Activated naive CD8-positive, alpha-beta T cell treated with anti-CD3 and anti-CD28 coated beads, Interleukin-2, amount 10 ng/mL, durations not matched to agents 7 days and 5 days (primary cell): ENCODE measurements at places on chromosomes 3 and 15. TPM values are rescaled to one million over a fixed set of nuclear protein-coding genes. Genes with fewer than 3 reads are reported as not detected.

DNA sequence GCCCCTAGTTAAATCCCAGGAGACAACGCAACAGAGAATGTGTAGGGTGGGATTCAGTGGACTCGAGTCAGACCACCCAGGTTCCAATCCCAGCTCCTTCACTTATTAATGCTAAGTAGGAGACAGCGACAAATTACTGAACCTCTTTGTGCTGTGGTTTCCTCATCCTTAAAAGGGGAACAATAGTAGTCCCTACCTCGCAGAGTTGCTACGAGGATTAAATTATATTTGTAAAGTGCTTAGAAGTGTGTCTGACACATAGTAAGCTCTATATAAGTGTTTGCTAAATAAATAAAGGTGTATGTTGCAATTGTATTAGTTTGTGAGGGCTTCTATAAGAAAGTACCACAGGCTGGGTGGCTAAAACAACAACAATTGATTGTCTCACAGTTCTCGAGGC lies 58.0 kb upstream of the PPARG start:
- H3K27me3 ChIP-seq: peaks cover 15% of the 10 kb centered on the region
- H3K4me3 ChIP-seq: no peak overlapping the region
- DNase-seq: no peak
- no peak overlapping the region for H3K27ac ChIP-seq
- peaks cover 1% of the 10 kb centered on the region for H3K36me3 ChIP-seq

DNA sequence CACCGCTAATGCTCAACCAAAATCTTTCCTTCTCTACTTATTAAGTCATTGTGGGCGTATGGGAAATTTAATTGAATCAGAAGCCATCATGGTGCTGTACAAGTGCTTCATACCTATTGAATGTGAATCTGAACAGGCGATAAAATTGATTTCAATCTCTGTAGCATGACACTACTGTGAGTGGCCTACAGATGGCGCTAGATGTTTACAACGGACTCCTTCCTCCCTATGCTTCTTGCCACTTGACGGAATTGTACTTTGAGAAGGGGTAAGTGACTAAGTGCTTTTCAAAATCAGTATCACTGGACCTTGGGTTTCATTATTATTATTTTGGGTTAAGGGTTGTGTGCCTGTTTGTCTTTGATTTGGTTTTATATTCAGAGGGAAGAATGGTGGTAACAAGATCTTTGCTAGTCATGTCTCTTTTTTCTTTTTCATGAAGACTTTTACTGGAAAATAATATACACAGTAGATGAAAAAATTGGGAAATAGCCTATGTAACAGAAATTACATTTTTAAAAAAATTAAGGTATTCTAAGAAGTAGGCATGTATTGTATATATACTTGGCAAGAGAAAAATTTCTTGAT lies 35.4 kb downstream of the ACP3 start:
- peak; percentile 31 for DNase-seq
- H3K4me1 ChIP-seq: peaks cover 1% of the 10 kb centered on the region
- no peaks in the 10 kb centered on the region for H3K36me3 ChIP-seq
- H3K27me3 ChIP-seq: peaks cover 4% of the 10 kb centered on the region

DNA sequence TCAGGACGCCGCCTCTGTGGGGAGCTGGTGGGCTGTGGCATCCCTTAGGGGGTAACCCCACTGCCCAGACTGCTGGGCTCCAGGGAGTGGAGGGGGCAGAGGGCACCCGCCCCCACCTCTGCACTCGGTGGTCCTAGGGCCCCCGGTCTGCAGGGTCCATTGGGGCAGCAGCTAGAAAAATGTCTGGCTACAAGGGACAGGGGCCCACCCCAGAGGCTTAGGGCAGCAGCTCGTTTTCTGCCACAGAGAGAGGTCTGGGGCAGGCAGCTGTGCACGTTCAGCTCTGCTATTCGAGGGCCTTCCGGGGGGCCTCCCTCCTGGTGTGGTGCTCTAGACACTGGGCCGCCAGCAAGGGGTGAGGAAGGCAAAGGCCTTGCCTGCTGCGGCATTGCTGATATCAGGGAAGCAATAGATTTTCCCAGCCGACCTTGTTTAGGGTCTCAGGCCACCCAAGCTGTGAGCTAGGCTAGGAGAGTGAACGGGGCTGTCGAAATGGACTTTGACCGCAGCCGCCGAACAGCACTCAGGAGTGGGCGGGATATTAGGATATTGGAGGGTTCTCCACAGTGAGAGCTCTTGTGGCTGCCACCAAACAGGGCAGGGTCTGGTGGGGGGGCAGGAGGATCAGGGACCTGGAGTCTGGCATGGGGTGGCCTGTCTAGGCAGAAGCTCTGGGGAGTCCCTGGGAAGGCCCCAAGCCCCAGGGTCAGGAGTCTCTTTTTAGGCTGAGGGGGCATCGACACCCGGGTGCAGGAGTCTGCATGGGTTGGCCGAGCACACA lies 61.4 kb upstream of the KLF13 start:
- H3K4me3 ChIP-seq: peak overlapping the region; percentile 84
- peaks cover 74% of the 10 kb centered on the region for H3K4me1 ChIP-seq

GRCh38 chr3:178022599-178022998 lies 513.6 kb upstream of the KCNMB2 start:
- no peaks in the 10 kb centered on the region for H3K4me1 ChIP-seq
- no peaks in the 10 kb centered on the region for H3K36me3 ChIP-seq
- no peaks in the 10 kb centered on the region for H3K27me3 ChIP-seq
- no peak for DNase-seq

- DNase-seq: no peak
- peaks cover 35% of the 10 kb centered on the region for H3K27me3 ChIP-seq
- no peak overlapping the region for H3K4me3 ChIP-seq
- H3K36me3 ChIP-seq: no peaks in the 10 kb centered on the region
These were observed 2.7 kb downstream of the KY start for GRCh38 chr3:134647902-134648760.

GRCh38 chr3:87145553-87145952 lies 81.6 kb upstream of the CHMP2B start:
- no peak for DNase-seq
- H3K4me3 ChIP-seq: no peak overlapping the region

DNA sequence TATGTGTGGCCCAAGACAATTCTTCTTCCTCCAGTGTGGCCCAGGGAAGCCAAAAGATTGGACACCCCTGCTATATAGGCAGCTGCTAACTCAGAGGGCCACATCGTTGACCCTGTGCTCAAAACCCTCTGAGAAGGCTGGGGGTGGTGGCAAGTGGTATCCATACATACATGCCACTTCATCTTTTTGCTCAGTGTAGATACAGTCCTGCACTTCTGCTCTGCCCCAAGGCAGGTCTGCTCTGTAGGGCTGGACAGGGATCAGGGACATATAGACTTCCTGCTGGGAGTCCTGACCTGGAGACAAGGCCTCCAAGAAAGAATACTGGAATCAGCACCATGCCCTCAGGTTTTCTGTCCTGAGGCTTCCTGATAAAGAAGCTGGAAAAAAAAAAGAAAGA lies 4.5 kb upstream of the HCN4 start:
- DNase-seq: no peak
- no peaks in the 10 kb centered on the region for H3K36me3 ChIP-seq
- H3K27me3 ChIP-seq: peaks cover 32% of the 10 kb centered on the region
- H3K4me1 ChIP-seq: peaks cover 4% of the 10 kb centered on the region

DNA sequence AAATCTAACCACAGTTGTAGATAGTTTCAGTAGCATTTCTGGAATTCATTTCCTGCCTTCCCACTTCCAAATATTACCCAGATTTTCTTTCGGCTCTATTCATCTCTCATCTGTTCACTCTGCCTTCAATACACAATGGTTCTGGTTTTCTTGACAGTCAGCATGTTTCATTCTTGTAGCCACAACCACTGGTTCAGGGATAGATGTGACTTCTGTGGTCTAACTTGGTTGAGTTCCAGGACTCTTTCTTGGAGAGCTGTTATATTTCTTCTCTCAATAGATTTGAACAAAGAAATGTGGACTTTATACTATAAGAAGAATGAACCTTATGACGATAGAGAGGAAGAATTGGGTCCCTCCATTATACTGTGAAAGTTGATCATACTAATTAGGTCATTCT lies 228.8 kb downstream of the NSUN3 start:
- H3K27me3 ChIP-seq: no peaks in the 10 kb centered on the region
- H3K4me1 ChIP-seq: no peaks in the 10 kb centered on the region
- DNase-seq: no peak
- H3K27ac ChIP-seq: no peak overlapping the region
- no peak overlapping the region for H3K4me3 ChIP-seq

GRCh38 chr3:69743975-69744906 lies 5.0 kb downstream of the MITF start:
- DNase-seq: no peak
- H3K27ac ChIP-seq: no peak overlapping the region
- H3K36me3 ChIP-seq: no peaks in the 10 kb centered on the region
- H3K4me1 ChIP-seq: peaks cover 6% of the 10 kb centered on the region
- H3K4me3 ChIP-seq: no peak overlapping the region
- peaks cover 24% of the 10 kb centered on the region for H3K27me3 ChIP-seq

GRCh38 chr15:91891788-91892345 lies 38.4 kb downstream of the SLCO3A1 start:
- peaks cover 3% of the 10 kb centered on the region for H3K4me1 ChIP-seq
- no peak overlapping the region for H3K4me3 ChIP-seq
- H3K27me3 ChIP-seq: peaks cover 4% of the 10 kb centered on the region
- no peak overlapping the region for H3K27ac ChIP-seq

DNA sequence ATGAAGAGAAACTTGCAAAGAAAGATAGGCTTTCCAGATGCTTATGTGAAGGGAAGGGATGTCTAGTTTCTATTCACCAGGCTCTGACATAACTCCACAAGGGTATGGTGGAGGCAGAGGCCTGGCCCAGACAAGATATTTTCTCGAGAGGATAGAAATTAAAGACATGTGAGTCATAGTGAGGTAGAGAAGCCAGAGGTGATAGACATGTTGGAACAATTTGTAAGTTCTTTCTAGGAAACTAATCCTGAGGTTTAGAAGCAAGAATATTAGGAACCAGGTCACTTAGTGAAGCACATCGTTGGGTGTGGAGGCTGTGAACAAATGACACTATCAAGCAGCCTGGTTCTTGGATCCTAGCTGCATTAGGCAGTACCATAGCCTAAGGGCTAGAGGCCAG lies 176.9 kb downstream of the BBX start:
- peaks cover 5% of the 10 kb centered on the region for H3K4me1 ChIP-seq
- no peak overlapping the region for H3K4me3 ChIP-seq
- no peaks in the 10 kb centered on the region for H3K27me3 ChIP-seq
- H3K27ac ChIP-seq: no peak overlapping the region
- DNase-seq: no peak
- peaks cover 5% of the 10 kb centered on the region for H3K36me3 ChIP-seq

- DNase-seq: no peak
- H3K4me3 ChIP-seq: no peak overlapping the region
- peaks cover 4% of the 10 kb centered on the region for H3K4me1 ChIP-seq
- peaks cover 2% of the 10 kb centered on the region for H3K27me3 ChIP-seq
- H3K27ac ChIP-seq: no peak overlapping the region
These were observed 12.9 kb downstream of the PPM1L start for GRCh38 chr3:160768918-160769317.

The CPEB1 gene
- total RNA-seq: 0.58 TPM

The SH2D7 gene
- not detected for total RNA-seq

The CLDN18 gene
- not detected for total RNA-seq

The DUOXA1 gene
- total RNA-seq: not detected

The SLC9A9 gene
- 9.9 TPM for total RNA-seq

The CTXN2 gene
- not detected for total RNA-seq

The TIGIT gene
- total RNA-seq: 42.4 TPM

The GOLGA8M gene
- total RNA-seq: 7.7 TPM

The SLC24A5 gene
- total RNA-seq: not detected

The MYZAP gene
- not detected for total RNA-seq

The CIB2 gene
- total RNA-seq: 0.88 TPM
